Cerebellar nuclear complex (tissue), 1 donor: ENCODE measurements at places on chromosomes 2 and 18.

- DNase-seq, result no peak
Observed at GRCh38 chr18:72427721-72428120, 116.4 kb downstream of the CBLN2 start.

DNA sequence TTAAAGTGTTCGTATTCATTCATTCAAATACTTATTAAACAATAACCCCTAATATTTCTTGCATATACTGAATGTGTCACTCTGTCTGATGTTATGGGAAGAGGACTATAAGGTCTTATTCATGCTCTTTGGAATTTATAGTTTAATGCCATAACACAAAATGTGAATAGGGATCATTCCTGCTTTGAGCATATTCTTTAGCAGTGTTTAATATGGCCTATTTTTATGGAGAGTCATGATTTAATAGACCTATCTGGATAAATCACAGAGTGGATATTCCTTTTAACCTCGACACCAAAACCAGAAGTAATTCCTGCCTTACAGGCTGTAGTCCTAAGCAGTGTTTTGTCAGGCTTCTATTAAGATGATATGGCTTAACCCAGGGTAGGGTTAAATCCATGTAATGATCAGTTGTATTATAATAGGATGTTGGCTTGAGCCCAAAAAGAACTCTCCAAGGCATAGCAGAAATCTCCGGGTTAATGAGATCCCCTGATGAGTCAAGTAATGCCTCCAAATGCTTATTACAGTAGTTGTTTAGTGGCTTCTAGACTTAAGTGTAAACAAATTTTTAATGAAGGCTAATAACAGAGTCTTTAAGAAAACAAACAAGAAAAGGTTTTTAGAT, 54.3 kb downstream of the GULP1 start:
- DNase-seq, result no peak

DNA sequence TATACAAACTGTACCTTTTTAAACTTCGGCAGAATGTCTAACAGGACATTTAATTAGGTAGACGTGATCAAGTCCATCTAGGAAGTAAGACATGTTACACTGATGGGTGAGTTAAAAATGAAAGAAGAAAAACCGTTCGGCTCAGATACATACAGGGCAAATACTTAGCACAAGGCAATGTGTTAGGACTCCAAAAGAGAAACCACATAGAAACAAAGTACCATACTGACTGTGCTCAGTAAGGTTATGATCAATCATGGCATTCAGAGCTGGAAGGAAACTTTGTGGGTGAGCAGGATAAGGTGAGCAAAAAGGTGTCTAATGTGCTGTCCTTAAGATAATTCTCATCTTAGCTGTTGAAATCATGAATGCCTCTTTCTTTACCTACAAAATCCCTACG, 211.9 kb downstream of the STK39 start:
- DNase-seq, result no peak

DNA sequence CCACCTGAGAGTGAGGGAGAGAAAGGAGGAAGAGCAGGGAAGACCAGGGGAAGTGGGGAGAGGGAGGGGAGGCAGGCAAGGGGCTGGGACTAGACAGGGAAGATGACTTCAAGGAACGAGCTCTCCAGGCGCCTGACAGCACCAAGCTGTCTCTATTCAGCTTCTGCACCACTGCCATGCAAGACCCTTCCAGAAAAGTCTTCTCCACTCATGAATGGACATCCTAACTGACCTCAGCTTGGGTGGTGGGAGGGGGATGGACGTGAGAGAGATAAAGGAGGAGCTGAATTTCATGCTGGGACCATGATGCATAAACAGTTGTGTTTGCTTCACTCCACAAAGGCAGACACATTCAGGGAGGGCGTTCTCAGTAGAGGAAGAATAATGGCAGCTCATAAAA, 206.4 kb upstream of the ARL4C start:
- DNase-seq, result no peak

GRCh38 chr2:120746144-120746543, 10.5 kb downstream of the GLI2 start:
- DNase-seq, result no peak

- DNase-seq, result no peak
Observed at GRCh38 chr2:197078535-197078934, 152.0 kb upstream of the PGAP1 start.

- DNase-seq, result no peak
Observed at GRCh38 chr2:117378653-117379052, 435.8 kb upstream of the DDX18 start.

GRCh38 chr2:135945526-135945925, 39.9 kb downstream of the DARS1 start:
- no peak for DNase-seq

GRCh38 chr2:105344704-105345345, 7.5 kb downstream of the C2orf49 start:
- no peak for DNase-seq

- DNase-seq, result no peak
Observed at GRCh38 chr2:105909215-105909614, 164.5 kb downstream of the NCK2 start.

- no peak for DNase-seq
Observed at GRCh38 chr18:67199993-67200617, 316.4 kb downstream of the DSEL start.

- no peak for DNase-seq
Observed at GRCh38 chr2:193876980-193877379, 1682.2 kb upstream of the TMEFF2 start.

DNA sequence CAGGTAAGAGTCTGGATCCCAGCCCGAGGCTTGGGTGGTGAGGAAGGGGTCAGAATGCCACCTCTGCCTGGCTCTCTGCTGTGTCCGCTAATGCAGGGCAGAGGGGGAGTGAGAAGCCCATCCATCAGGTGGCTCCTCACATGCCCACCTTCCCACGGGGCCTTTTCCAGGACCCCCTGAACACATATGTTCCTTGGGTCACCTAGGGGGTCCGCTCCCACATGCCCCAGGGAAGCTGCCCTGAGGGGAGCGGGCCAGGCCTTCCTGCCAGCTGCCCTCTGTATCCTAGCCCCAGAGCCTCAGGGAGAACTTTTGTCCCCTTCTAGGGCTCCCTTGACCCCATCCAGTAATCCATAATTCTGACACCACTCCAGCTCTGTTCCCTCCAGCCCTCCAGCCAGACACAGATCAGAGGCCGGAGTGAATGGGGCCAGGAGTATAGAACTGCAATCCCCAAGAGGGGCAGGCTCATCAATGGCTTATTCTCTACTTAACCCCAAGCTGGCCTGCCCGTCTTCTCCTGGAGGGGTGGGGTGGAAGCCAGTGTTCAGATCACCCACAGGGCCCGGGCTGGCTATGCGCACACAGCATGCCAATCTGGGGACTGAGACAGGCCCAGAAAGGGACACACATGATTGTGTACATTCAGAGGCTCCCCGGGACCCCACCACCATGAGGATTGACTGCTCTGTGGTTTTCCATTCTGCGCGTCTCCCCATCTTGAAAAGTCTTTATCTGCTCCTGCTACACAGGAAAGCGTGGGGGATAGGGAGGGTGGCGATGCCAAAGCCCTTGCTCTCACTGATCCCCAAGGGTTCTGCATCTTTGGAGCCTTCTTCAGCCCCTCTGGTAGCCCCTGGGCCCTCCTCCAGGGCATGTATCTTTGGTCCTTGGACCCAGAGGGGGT, 1.1 kb downstream of the EMILIN1 start:
- DNase-seq, result no peak

DNA sequence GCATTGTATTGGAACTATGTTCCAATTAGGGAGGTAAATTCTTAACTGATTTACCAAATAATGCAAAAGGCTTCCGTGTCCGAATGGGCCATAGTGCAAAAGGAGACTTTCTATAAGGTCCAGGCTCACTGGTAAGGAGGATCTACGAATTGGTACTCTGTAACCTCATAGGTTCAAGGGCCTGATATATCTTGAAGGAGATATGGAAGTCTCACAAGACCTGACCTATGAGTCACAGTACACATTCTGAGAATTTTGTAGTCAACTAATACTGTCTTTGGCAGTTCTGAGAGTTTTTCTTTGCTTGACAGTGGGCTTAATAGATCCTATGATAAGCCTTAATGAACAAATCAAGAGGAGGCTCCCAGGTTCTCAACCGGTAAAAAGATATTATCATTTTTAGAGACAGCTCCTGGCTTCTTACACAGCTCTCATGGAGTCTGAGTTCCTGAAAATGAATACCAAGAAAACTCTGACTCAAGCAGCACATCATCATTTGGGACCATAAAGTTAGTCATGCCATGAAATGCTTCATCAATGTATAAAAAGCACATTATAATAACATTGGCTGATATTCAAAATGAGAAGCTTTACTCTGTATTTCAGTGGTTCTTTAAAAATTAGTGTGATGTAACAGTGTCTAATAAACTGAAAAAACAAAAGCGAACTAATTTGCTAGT, 1275.2 kb upstream of the CRIM1 start:
- no peak for DNase-seq

- DNase-seq, result no peak
Observed at GRCh38 chr18:24762511-24762910, 302.1 kb downstream of the HRH4 start.

GRCh38 chr18:35029770-35030169, 11.4 kb upstream of the MAPRE2 start:
- DNase-seq, result no peak

DNA sequence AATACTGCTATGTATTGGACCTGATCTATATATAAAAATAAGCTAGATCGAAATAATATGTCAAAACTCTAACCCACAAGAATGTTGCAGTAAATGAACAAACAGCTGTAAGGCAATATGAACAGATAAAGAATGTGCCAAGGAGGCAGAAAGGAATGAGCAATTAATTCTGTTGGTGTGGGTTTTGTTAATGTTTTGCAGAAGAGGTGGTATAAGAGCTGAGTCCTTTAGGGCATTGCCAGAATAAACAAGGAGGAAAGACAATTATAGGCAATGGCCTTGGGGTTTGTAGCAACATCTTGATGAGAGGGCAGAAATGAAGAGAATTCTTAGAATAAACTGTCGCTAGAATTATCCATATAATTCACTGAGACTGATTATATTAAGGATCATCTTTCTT, 240.9 kb upstream of the GULP1 start:
- no peak for DNase-seq

- DNase-seq, result no peak
Observed at GRCh38 chr2:11998218-11998617, 251.8 kb downstream of the LPIN1 start.

- no peak for DNase-seq
Observed at GRCh38 chr2:74593826-74594772, 39.6 kb downstream of the DOK1 start.

DNA sequence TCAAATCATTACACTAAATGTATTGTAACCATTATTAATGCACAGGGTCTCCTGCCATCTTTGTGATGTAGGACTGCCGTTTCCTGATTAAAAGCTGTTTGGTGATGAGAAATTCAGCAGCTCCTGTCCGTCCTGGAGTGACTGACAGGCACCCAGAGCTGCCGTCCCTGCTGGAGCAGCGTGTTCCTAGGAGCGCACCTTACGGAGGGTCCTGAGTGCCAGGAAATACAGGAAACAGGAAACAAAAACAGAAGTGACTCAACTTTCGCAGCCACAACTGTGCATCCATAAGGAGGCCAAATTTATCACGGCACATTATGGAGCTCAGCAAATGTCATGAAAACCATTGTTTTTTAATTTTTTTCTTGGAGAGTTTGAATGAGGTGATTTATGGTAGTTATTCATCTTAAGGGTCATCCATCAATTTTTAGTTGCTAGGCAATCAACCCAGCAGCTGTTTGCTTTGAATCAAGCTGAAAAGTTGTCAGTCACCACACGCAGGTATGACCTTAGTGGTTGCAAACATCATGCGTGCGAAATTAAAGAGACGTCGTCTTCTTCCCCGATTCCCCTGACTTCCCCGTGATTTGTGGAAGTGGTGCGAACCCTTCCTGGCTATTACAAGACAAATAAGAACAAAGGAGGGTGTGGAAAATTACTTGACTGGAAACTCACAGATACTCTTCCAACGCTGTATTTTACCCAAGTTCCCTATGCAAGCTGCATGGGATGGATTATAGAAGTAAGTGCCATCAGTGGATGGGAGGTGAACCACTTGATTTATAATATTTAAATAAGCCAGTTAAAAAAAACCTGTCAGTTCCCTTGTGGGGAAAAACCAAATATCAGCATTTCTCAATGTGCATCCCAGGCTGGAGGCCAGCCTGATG, 19.8 kb downstream of the TSHZ1 start:
- DNase-seq, result no peak

DNA sequence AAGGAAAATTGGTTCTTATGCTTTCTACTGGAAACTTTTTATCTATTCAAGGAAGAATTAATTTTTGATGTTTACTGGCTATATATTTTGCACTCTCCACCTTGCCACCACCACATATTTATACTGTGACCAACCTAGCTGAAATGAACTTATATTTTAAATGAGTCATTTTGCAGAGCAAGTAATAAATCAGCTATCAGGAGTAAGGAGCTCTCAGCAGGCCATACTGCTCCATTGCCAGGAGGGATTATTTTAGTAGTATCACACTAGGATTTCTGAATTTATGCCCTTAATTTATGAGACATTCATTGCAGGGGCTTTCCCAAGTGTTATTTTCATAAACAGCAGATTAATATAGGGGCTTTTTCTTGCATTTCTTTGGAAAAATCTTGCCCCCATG, 125.8 kb upstream of the CYP1B1 start:
- DNase-seq, result no peak

DNA sequence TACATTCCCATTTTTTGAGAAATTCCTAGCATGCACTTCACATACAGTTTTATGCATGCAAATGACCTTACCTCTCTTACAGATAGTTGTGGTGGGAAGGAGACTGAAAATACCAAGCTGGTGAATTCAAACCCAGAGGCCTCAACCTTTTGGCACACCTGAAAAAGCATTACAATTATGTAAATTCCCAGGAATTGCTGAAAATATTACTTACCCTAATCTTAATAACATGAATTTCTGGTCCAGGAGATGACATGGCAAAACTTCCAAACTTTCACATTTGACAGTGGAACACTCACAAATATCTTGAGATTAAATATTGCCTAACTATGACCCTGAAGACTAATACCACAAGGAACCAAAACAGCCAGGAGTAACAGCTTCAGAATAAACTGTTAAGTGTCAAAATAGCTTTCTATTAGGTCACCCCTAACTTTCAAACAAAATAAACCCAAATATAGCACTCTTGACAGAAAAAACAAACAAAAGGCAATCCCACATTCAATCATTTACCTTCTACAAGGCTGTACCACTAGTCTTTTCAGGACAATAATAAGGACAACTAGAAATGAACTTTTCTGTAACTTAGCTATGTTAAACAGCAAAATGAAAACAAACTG, 10.9 kb upstream of the PEX13 start:
- DNase-seq, result no peak

DNA sequence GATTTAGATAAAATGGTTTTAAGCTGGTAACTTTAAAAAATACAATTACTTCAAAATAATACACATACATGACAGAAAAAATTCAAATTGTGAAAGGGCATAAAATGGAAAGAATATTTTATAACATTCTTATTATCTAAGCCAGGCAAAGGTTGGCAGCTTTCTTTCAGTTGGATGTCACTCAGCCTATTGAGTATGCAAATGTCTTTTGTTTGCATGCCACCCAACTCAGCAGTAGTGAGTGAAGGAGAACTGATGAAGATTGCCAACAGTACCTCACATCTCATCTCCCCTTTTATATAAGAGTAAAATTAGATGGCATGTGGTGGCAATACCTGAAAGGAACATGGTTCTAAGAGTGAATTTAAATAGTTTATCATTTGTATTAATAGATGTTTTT, 24.8 kb downstream of the BMPR2 start:
- DNase-seq, result no peak

- DNase-seq, result no peak
Observed at GRCh38 chr2:18319987-18320386, 240.5 kb downstream of the RDH14 start.

GRCh38 chr2:19176977-19177376, 181.4 kb downstream of the OSR1 start:
- DNase-seq, result no peak
